ENCODE measurements at places on chromosomes 16 and 17.
A peak's percentile ranks its signal among the peaks of the same experiment; 100 is the strongest.

GRCh38 chr16:12802661-12803060, 1.0 kb downstream of the CPPED1 start:
- no peak for DNase-seq

DNA sequence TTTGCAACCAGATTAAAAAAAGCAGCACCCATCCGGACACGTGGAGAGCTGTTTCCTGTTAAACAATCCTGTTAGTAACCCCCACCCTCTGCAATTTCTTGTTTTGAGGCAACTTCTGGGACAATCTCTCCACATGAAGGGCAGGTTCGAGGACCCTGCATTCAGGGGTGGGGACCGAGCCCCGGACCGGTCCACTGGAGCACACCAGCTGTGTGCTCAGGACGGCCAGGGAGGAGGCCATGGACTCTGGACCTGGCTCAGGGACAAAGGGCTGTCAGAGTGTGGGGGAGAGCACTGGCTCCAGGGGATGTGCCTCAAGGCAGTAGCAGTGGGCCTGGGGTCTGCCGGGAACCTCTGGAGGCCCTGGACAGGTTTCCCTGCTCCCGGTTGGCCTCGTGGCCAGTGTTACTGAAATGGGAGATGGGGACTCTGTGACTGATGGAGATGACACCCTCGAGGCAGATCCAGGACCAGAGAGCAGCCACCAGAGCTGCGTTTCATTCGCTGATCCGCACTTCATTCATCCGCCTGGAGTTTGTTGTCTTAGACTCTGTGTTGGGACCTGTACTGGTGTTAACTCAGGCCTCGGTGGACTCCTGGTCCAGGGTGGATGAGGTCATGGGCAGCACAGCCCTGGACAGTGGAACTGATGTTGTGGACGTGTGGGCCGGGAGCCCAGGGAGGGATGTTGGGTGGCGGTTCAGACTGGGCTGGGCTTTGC, 2.9 kb upstream of the CPNE7 start:
- DNase-seq = no peak

DNA sequence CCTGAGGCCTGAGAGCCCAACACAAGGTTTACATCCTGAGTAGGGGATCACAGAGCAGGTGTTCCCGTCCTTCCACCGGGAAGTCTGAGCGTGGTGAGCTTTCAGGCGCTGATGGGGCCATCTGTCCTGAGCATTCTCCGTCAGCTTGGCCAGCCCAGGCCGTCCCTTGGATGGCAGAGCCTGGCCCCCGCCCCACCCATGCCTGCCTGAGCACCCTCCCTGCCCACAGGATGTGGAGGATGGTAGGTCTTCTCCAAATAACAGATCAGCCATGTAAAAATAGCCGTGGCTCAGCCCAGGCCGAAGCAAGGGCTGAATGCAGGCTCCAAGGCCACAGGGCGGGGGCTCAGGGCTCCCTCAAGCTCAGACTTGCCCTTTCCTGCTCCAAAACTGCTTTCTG, 20.2 kb downstream of the SPNS2 start:
- no peak for DNase-seq

DNA sequence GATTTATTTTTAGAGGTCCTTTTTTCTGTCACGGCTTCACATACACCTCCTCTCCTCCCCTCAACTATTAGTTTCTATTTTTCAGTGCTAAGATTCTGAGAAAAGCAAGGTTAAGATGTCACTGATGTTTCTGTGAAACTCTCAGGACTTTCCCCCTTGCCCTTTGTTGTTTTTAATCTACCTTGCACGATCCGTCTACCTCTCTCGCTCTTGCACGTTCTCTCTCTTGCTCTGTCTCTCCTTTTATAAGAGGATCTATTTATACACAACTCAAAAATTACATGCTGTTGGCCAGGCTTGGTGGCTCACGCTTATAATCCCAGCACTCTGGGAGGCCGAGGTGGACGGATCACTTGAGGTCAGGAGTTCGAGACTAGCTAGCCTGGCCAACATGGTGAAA, 43.6 kb downstream of the RPA1 start:
- no peak for DNase-seq

DNA sequence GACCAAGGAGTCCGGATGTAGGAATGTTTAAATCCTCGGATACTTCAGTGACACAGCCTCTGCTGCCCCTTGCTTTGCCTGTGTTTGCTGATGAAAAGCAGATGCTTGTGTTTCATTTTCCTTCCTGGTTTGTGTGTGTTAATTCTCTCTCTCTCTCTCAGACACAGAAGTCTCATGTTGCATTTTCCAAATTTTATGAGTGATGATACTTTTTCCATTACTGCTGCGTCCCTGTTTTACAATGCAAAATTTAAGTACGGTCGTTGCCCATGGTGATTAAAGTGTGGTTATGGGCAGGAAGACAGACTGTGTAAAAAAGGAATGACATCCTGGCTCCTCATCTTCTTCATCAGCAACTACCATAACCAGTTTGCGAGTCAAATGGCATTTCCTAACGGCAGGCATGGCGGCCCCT, 5.7 kb downstream of the RMI2 start:
- peak; percentile 95 for DNase-seq
